ENCODE measurements at places on chromosomes 5 and 9.

- DNase-seq: no peak
Observed at GRCh38 chr5:24162343-24162742, 482.4 kb downstream of the CDH10 start.

- no peak for DNase-seq
Observed at GRCh38 chr5:80149161-80149609, 106.7 kb downstream of the SERINC5 start.

- no peak for DNase-seq
Observed at GRCh38 chr5:163385824-163386223, 51.6 kb upstream of the CCNG1 start.

- DNase-seq: no peak
Observed at GRCh38 chr5:157253547-157253946, 12.4 kb upstream of the CYFIP2 start.

DNA sequence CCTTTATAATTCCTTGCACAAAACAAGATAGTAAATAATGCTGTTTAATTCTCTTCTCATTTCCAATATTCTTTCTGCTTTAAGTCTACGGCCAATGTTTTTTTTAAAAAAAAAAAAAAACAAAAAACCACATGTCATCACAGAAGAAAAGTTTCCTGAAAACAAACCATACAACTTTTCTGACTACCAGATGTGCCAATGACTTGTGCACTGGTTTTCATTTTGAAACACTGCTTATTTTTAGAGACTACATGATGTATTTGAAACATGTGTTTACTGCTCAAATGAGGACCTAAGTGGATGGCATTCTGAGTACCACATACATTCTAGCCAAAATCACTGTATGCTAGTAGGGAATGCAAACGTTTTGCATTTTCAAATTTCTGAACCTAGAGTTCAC is 167.9 kb downstream of the GLIS3 start:
- DNase-seq: no peak
